Activated T-helper 17 cell treated with anti-CD3 and anti-CD28 coated beads, Interleukin-2, amount 50 U/mL, for 72 hours (primary cell): ENCODE measurements at places on chromosomes 2 and 18.
A peak's percentile ranks its signal among the peaks of the same experiment; 100 is the strongest.

DNA sequence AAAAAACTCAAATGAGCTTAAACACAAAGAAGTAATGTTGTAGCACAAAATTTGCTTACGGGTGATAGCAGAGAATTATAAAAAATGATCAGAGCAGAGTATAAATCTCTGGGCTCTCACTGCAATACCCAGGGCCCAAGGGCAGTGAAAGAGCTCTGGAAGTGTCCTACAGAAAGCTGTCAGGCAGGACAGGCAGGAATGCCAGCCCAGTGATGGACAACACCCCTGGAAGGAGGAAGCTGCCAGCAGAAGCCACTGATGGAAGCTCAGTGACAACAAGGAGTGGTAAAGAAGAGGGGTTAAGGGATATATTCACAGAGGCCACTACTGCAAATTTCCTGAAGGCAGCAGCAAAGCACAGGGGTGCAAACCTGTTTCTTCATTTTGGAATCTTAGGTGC, 214.9 kb downstream of the L3MBTL4 start:
- no peaks in the 10 kb centered on the region for H3K4me1 ChIP-seq
- no peak overlapping the region for H3K27ac ChIP-seq
- no peaks in the 10 kb centered on the region for H3K36me3 ChIP-seq
- no peaks in the 10 kb centered on the region for H3K27me3 ChIP-seq

DNA sequence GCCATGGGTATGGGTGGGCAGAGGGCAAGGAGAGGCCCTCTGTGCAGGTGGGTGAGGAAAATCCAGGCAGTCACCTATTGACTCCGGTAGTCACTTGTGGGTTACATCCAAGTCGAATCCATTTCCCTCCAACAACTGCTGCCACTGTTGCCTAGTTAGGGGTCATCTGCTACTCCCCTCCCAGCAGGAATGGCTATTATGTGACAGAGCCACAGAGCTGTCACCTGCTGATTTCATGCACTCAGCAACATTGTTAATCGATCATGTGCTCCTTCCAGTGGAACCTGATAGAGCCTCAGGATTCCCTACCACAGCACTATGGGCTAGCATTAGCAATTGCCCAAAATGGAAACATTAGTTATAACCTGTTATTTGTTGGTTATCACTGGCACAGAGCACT, 31.4 kb downstream of the POLR1A start:
- peaks cover 5% of the 10 kb centered on the region for H3K4me1 ChIP-seq
- peaks cover 100% of the 10 kb centered on the region for H3K36me3 ChIP-seq
- ATAC-seq = no peak
- H3K4me3 ChIP-seq = no peak overlapping the region

DNA sequence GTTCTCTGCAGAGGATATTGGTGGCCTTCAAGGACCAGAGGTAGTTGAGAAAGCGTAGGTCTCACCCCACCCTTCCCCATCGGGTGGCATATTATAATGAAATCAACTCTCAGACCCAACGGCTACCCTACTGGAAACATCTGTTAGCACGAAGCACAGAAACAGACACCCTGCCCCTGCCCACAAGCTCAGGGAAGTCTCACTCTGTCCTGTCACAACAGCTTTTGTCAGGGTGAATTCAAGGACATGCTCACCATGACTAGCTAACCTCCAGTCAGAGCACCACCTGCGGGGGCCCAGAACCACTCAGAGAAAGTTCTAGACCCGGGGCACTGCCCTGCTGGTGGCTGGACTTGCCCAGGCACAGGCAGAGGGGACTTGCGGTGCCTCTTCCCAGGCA, 3.5 kb upstream of the B3GNT7 start:
- no peaks in the 10 kb centered on the region for H3K36me3 ChIP-seq
- H3K27me3 ChIP-seq = peaks cover 33% of the 10 kb centered on the region
- ATAC-seq = no peak

DNA sequence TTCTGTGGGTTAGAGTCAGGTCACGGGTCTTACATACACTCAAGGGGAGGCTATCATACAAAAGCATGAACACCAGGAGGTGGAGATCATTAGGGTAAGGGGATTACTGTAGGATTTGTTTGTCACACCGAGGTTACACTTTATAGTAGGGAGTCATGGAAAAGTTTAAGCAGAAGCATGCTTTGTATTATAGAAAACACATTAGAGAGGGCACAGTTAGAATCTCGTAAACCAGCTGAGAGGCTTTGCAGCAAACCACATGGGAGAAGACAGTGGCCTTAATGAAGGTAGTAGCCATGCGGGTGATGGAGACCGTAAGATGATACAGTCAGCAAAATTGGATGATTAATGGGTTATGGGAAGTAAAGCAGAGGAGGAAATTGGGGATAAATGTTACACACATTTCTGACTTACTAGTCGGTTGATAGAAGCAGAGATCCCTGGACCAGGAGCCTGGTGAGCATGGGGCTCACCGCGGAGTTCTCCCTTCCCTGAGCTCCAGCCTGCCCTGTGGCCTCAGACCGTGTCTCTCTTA, 75.6 kb downstream of the MAPRE2 start:
- no peak overlapping the region for H3K27ac ChIP-seq
- H3K4me3 ChIP-seq = no peak overlapping the region
- no peaks in the 10 kb centered on the region for H3K27me3 ChIP-seq
- peaks cover 7% of the 10 kb centered on the region for H3K36me3 ChIP-seq
- peaks cover 9% of the 10 kb centered on the region for H3K4me1 ChIP-seq

- peaks cover 40% of the 10 kb centered on the region for H3K4me1 ChIP-seq
- peaks cover 98% of the 10 kb centered on the region for H3K36me3 ChIP-seq
- H3K27me3 ChIP-seq = no peaks in the 10 kb centered on the region
- no peak for ATAC-seq
- peak overlapping the region; percentile 22 for H3K27ac ChIP-seq
These were observed 9.1 kb downstream of the GCC2 start for GRCh38 chr2:108458082-108458481.

DNA sequence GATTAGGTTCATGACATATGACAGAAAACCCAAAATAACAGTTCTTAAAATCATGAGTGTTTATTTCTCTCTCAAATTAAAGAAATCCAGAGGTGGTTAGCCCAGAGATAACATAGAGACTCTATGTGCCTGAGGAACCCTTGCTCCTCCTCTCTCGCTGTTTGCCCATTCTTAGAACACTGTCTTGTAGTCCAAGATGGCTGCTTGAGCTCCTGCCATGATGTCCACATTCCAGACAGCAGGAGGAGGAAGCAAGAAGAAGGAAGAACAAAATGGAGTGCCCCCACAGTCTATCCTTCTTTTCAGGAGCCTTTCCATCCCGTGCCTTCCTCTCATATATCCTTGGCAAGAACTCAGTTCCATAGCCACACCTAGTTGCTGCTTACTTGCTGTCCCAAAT, 13.9 kb upstream of the ST8SIA5 start:
- H3K4me1 ChIP-seq = no peaks in the 10 kb centered on the region
- H3K27ac ChIP-seq = no peak overlapping the region
- no peak overlapping the region for H3K4me3 ChIP-seq

DNA sequence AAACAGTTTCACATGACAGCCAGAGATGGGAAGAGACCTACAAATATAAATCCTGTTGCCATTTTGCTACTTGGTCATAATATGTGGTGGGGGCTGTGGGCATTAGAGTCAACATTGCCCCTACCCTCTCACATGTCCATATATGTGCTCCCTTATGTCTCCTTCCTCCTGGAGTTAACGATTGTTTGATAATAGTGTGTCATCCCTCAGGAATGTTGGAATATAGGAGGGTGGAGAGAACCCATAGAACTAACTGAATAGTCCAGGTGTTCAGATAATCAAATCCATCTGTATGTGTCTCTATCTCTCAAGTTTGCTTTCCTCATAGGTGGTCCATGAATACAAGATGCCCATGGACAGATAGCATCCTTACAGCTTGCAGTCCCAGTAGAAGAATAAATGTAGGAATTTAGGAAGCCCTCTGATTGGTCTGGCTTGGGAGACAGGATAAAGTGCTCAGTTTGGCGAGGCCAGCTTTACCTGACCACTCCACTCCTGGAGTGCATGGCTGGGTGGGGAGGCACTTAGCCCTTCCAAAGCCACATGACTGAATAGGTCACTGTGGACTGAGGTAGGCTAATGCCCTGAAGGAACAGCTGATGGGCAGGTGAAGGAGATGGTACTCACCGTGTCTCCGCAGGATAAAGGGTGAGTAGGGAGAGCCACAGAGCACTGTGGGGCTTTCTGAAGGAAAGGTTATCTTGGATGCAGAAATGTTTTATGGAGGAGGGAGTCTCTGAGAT, 166.9 kb downstream of the CDCA7 start:
- ATAC-seq = no peak
- H3K27me3 ChIP-seq = peaks cover 13% of the 10 kb centered on the region
- no peak overlapping the region for H3K4me3 ChIP-seq
- H3K36me3 ChIP-seq = no peaks in the 10 kb centered on the region
- H3K27ac ChIP-seq = no peak overlapping the region
- H3K4me1 ChIP-seq = no peaks in the 10 kb centered on the region

- no peaks in the 10 kb centered on the region for H3K4me1 ChIP-seq
- H3K27me3 ChIP-seq = peaks cover 5% of the 10 kb centered on the region
- H3K36me3 ChIP-seq = no peaks in the 10 kb centered on the region
- H3K4me3 ChIP-seq = no peak overlapping the region
These were observed 107.9 kb upstream of the ETAA1 start for GRCh38 chr2:67289271-67289670.

DNA sequence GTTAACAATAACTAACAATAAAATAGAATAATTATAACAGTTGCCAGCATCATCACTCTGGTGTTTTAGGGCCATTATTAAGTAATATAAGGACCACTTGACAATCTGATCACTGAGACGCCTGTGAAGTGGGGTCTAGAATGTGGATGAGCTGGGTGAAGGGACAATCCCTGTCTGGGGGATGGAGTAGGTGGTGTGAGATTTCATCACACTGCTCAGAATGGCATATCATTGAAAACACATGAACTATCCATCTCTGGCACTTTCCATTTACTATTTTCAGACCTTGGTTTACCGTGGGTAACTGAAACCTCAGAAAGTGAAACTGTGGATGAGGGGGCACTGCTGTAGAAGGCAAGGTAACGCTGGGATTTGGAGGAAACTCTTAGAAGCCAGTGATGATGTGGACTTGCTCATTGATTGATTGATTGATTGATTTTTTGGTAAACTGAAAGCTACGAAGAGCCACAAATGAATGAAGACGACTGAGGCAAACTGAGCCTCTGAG, 204.4 kb upstream of the TWIST2 start:
- peaks cover 6% of the 10 kb centered on the region for H3K27me3 ChIP-seq
- peak; percentile 42 for ATAC-seq

DNA sequence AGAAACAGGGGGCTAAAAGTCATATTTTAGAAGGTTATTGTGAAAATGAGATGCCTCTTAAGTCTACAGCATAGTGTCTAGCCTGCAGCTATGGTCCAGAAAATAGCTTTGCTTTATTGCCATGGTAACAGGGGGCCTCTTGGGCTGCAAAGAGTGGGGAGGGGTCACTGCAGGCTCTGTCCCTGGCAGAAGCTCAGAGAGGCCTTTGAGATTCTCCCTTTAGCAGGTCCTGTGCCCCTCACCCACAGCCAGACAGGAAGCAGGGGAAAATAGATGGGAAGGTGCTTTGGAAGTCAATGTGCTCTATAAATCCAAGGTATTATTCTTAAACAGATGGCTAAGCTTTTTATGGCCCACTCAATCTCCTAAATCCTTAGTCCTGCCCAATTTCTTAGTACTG, 1021.3 kb upstream of the GYPC start:
- no peak overlapping the region for H3K4me3 ChIP-seq
- no peak overlapping the region for H3K27ac ChIP-seq
- no peaks in the 10 kb centered on the region for H3K4me1 ChIP-seq
- no peak for ATAC-seq

- no peaks in the 10 kb centered on the region for H3K36me3 ChIP-seq
These were observed 46.3 kb downstream of the PKDCC start for GRCh38 chr2:42094114-42094513.

GRCh38 chr2:230864605-230865306, at the start of gene ITM2C:
ITM2C (plus strand) TSS chr2:230864942; CDS start chr2:230865026, 84 bp downstream.
- H3K4me1 ChIP-seq = peaks cover 21% of the 10 kb centered on the region
- H3K36me3 ChIP-seq = no peaks in the 10 kb centered on the region
- H3K4me3 ChIP-seq = peak within 1 kb of the TSS; percentile 73

- ATAC-seq = no peak
- H3K4me3 ChIP-seq = no peak overlapping the region
- H3K36me3 ChIP-seq = peaks cover 31% of the 10 kb centered on the region
- H3K27ac ChIP-seq = no peak overlapping the region
- H3K27me3 ChIP-seq = peaks cover 5% of the 10 kb centered on the region
These were observed 5.7 kb downstream of the SGPP2 start for GRCh38 chr2:222430071-222430470.

DNA sequence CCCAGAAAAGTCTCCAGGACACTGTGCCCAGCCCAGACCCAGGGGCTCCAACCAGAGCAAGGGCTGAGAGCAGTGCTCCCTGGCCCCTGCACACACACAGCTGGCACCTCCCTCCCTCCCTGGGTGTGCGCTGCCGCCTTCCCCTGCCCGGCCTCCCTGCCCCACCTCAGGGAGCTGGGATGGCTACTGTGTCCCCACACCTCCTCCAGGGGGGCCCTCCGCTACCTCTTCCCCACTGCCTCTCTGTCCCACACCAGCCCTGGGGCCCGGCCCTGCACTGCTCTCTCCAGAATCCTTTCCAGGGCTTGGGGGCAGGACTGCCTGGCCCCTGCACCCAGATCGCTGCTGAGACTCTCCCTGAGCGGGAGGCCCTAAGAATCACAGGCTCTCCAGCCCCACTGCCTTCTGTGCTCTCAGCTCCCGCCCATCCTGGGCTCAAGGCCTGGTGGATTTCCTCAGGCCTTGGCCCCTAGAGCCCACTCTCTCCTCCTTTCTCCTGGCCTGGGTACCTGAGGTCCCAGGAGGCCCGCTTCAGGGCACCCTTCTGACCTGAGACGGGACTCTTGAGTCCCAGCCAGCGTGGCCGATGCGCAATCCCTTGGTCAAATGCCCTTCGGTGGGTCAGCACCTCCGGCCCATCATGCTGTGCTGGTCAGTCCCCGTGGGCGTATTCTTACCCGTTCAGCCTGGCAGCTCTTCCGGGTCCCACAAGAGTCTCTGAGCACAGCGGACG, 276.8 kb upstream of the HDAC4 start:
- no peak overlapping the region for H3K4me3 ChIP-seq
- H3K27ac ChIP-seq = no peak overlapping the region
- peaks cover under 1% of the 10 kb centered on the region for H3K27me3 ChIP-seq
- peaks cover 6% of the 10 kb centered on the region for H3K4me1 ChIP-seq
